Karpas-422 (cell line): ENCODE measurements at places on chromosomes 12 and 14.

- peak; percentile 48 for DNase-seq
These were observed 27.6 kb upstream of the ETV6 start for GRCh38 chr12:11621797-11622423.

DNA sequence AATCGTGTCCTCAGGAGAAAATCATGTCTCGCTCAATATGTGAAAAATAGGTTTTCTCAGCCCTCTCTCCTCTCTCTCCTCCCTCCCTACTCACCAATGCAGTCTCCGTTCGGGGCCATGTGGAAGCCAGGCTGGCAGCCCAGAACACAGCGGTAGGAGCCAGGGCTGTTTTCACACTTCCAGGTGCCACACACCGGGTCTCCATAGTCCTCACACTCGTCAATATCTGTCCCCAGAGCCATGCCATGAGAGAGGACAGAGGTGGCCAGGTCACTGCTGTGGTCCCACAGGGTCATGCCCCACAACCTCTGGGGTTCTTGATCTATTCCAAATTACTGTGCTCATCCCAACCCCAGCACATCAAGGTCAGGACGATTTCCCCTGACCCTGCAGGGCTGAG, 13.5 kb downstream of the ISCA2 start:
- DNase-seq = no peak

DNA sequence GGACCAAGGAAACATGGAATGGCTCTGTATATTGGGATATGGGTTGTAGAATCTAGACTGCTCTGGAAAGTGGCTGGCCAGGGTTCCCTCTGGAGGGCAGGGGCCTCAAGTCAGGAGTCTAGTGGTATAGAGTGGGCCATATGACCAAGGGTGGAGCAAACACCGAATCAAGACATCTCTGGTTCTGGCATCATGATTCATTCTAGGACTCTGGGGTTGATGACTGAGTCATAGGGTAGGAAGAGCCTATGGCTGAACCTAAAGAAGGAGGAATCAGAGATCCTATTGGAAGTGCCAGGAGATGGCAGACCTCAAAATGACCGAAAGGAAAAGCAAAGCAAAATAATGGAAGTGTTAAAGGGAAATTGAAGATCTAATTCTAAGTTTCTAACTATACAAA, 356.4 kb upstream of the PRICKLE1 start:
- DNase-seq = no peak

DNA sequence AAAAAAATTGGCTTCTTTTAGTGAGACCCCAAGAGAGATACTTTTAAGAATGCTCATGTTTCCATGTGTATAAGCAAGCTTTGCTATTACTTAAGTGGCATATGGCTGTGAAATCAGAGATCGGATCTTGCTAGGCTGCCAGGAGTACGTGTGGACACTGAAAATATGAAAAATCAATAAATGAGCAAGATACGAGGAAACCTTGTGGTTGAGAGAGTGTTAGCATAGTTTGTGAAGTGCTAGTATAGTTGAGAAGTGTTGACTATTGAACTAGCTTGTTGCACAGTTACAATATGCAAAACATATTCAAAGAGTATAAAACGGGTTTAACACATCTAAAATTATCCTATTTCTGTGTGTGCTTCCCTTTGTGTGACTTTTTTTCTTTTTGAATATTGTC, 230.9 kb upstream of the NOVA1 start:
- no peak for DNase-seq

DNA sequence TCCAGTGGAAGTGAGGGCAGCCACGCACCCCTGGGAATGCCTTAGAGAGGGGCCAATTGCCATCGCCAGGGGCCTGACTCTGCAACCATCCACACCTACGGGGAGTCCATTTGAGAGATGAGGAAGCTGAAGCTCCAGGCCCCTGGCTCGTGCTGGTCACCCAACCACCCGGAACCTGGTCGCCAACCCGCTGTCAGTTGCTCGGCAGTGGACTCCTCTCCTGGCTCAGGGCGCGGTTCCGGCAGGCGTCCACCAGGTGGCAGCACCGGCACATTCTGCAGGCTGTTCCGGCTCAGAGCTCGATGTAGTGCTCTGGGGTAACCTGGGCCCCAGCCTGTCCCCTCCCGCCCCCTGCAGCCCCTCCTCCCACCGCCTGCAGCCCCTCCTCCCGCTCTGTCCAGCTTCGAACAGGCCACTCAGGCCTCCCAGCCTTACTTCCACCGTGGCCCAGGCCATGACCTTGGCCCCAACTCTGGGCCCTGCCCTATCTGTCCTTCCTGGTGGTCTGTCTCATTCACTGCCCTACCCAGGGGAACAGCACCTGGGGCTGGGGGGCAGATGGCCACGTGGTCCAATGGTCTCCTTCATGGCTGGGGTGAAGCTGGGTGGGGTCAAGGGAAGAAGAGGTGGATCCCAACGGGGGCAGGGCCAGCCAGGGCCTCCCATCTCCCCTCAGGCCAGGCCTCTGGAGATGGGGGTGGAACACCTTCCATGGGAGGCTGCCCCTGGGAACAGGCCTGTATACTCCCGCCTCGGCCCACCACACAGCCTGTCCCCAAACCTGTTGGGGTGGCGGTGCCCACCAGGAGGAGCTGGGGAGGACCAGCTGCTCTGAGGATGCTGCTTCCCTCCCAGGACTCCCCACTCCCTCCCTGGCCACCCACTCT, 15.7 kb downstream of the SIVA1 start:
- DNase-seq = peak; percentile 96

- no peak for DNase-seq
These were observed 12.1 kb upstream of the GPX2 start for GRCh38 chr14:64954491-64955240.

GRCh38 chr12:11771356-11771755, 121.9 kb downstream of the ETV6 start:
- no peak for DNase-seq

DNA sequence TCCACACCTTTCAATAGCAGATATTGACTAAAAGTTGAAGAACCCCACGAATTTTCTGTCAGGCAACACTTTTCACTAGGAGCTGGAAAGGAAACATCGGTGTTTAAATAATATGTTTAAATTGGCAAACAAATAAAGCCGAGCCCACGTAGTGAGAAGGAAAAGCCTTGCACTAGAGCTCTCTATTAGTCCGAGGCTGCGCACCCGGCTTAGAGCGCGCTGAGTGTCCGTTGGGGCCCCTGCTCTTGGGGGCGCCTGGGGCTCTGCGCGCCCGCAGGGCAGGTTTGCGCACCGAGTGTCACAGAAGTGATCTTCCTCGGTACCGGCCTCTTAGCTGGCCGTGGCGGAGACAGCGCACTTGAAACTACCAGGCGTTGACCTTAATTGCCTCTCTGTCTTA, 6.4 kb downstream of the TTC6 start:
- no peak for DNase-seq

DNA sequence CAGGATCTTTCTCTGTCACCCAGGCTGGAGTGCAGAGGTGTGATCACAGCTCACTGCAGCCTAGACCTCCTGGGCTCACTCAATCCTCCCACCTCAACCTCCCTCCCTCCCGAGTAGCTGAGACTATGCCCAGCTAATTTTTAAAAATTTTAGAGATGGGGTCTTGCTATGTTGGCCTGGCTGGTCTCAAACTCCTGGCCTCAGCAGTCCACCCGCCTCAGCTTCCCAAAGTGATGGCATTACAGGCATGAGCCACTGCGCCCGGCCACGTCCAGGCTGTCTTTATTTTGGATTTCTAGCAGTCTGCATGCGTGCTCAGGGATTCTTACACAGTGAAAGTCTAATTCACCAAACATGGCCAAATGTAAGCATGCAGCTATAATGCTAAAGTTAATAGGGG, 17.8 kb downstream of the SLC8B1 start:
- no peak for DNase-seq

- DNase-seq = peak; percentile 24
These were observed 34.6 kb downstream of the ACAD10 start for GRCh38 chr12:111720457-111720856.

GRCh38 chr12:124956571-124956970, 32.4 kb downstream of the DHX37 start:
- DNase-seq = no peak

DNA sequence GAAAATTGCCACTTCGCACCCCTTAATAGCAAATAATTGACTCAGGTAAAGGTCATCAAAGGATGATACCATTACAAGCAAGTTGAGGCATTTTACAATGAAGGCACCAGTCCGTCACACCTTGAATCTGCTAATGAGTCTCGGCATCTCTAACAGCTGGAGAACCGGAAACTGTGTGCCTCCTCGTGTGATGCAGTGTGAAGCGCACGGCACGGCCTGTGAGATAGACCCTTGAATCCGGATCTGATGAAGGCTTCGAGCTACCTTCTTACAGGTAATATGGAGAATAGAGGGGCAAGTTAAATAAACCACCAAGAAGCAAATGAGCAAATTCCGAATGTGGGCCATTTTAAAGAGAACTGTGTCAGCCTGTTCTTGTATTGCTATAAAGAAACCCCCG, 19.8 kb upstream of the TUBA1A start:
- no peak for DNase-seq

- DNase-seq = no peak
These were observed 27.9 kb downstream of the WNT5B start for GRCh38 chr12:1656902-1657301.

- DNase-seq = peak; percentile 75
These were observed 353.2 kb downstream of the BCAT1 start for GRCh38 chr12:24595652-24596235.

DNA sequence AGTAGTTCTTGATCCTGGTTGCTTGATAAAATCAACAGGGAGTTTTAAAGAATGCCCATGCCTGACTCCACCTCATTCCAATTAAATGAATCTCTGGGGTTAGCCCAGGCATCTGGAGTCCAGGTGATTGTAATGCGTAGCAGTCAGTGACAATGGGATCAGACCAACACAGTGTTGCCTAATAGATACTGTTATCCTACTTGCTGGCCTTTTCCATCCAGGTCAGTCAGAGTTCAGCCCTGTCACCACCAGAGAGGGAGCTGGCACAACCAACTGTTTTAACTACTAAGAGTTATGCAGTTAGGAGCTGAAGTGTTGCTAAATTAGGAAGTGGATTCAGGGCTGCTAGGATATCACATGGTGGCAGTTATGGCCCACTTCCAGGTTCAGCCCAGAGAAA, 107.1 kb downstream of the GPR135 start:
- peak; percentile 50 for DNase-seq

DNA sequence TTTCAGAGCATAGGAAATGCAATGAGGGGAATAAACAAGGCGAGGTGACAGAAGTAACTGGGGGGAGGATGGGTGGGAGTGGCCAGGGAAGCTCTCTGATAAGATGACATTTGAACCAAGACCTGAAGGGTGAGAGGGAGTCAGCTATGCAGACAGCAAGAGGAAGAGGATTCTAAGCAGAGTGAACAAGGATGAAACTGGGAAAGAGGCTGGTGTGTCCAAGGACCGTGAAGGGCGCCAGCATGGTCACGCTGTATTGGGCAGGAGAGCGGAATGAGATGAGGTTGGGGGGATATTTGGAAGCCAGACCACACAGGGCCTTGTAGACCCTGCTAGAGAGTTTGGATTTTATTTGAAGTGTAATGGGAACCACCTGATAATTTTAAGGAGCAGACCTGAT, 10.5 kb upstream of the PPP1R1A start:
- no peak for DNase-seq

DNA sequence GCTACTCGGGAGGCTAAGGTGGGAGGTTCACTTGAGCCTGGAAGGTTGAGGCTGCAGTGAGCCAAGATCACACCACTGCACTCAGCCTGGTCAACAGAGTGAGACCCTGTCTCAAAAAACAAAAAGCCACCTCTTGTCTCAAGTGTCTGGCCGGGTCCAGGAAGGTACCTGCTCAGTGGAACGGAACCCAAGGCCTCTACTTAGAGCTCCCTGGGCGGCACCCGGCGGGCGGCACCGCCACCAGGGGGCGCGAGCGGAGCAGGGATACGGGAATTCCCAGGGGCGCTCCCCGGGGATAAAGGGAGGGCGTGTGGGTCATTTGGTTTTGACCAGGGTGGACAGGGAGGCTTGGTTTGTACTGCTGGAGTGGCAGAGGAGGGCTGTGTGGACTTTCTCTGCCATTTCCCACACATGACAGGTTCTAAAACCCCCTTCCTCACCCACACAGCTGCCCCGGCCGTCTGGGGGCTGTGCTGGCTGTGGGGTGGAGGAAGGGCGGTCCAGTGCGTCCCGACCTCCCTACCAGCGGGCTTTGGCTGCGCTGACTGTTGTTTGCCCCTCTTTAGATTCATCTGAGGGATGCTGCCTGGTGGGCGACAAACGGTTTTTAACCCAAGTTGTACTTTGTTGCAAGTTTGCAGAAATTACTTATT, 91.4 kb downstream of the SETD3 start:
- peak; percentile 75 for DNase-seq

- DNase-seq = no peak
These were observed 134.1 kb downstream of the PPM1H start for GRCh38 chr12:62800707-62801400.

DNA sequence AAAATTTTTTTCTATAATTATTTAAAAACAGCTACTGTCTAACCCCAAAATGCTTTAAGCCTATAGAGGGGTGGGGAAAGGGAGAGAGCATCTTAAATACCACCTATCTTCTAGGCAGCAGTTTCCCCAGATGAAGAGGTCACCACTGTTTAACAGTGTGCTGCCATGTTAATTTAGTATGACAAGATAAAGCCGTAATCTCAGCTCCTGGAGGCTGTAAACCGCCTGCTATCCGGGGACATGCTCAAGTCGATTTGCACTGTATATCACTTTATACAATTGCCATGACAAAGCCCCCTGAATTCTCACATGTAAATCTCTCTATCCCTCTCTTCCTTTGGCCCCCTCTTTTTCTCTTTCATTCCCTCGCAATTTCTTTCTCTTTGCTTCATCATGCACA, 68.5 kb downstream of the SOX5 start:
- DNase-seq = no peak

DNA sequence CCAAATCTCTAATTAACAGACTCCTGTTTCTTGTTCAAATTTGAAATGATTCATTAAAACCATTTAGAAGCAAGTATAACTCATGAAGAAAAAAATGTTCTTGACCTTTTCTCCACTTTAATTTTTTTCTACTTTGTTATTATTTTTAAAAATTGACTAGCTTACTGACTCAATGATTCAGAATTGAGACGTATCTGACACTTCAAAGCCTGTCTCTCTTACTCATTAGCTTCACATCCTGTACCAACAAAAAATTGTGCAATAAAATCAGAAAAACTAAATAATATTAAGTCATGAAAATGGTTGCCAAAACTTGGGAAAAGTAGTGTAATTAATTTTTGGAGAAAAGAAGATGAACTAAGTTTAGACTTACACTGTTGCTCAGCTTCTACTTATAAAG, 331.2 kb downstream of the SLC16A7 start:
- no peak for DNase-seq

DNA sequence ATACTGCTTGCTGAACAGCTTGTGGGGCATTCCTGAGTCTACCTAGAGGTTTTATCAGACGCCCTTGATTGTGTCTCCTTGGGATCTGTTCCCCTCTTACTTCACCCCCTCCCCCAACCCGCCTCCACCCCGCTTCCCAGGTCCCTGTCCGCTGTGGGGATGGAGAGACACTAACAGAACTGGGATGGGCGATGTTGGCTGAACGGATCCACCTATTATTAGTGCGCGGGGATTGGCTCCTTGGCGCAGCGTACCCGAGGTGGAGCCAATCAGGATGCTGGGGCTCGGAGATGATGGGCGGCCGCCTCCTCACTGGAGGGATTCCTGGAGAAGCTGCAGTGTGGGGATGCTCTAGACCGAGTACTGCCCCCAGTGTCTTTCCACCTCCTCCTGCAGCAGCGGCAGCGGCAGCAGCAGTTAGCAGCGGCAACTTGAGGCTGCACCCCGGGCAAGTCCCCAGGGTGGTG, at the start of gene SYT1:
SYT1 (plus strand) TSS at position 372 of the 467 bp plus-strand sequence.
- no peak for DNase-seq
